ENCODE measurements at places on chromosomes 7 and 10. TPM values are rescaled to one million over a fixed set of nuclear protein-coding genes. Genes with fewer than 3 reads are reported as not detected.

DNA sequence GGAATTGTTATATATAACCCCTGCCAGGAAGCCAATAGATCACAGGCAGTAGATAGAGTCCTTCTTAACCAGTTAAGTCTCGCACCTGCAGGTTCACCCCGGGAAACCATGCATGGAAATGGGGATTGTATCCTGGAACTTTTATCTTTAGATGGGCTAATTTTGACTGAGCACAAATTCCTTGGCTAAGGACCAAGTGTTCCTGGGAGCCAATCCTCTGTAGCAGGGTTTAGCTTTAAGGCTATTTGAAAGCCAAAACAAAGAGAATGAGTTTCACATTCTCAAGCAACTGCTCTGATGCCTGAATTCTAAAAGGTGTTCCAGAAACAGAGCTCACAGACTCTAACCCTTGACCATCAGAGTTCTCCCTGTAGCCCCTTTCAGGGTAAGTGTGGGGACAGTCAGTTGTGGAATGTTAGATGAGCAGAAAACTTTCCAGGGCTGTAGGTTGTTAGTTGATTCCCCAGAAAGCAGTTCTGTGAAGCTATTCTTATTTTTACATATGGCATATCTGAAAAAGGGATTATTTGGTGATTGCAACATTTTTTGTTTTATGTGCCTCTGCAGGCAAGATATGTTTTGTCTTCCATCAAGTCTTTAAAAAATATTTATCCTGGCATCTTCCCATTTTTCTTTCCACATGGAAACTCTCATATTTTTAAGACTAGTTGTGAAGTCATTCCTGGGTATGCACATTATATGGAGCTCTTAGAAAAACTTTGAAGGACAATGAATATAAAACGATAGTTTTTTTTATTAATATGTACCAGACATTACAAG is 16.2 kb upstream of the NPVF start:
- DNase-seq: no peak

DNA sequence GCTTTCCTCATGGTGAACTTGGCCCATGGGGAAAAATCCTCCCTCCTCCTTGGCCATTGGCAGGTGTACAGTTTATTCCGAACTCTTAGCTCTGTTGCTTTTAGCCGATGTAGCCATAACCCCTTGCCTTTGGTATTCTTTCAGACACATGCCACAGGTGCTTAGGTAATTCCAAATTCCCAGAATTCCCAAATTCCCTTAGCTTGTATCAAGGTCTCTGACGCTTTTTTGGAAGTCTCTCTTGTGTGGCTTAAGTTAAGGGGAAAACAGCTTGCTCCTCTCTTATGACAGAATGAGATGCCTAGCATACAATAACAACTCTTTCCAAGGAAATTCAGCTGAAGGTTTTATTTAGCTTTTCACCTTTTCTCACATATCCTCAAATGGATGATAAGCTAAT is 68.0 kb downstream of the SUGCT start:
- no peak for DNase-seq

- peak; percentile 38 for DNase-seq
Observed at GRCh38 chr10:53601260-53601875, 828.8 kb upstream of the MBL2 start.

DNA sequence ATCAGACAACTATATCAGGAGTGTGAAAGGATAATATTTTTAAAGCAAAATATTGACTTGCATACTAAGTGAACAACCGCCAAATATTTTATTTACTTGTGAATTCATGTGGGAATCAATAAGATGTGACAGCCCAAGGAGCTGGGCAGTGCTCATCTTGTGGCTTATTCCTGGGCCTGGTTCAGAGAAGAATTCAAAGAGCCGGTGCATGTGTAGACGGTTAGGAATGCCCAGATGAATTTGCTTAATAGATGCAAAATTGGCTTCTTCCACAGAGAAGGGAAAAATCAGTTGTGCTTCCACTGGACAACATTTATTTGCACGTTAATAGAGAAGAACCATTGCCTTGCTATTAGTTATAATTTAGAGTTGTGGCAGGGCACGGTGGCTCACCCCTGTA is 4.4 kb downstream of the MYL7 start:
- DNase-seq: no peak

DNA sequence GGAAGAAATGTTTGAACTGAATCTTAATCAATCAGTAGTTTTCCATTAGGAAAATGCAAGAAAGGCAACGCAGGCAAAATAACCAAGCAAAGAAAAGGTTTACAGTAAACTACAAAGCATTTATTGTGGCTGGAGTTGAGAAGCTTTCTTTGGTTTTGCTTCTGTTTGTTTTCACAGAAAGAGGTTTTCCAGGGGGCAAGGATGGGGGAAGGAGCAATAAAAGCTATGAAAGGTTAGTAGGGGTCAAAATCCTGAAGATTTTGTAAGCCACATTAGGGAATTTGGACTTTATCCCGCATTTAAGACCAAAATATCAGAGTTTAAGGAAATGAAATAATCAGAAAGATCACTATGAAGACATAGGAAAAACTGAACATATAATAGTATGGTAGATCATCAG is 51.1 kb downstream of the NT5C2 start:
- DNase-seq: no peak

The SH2D4B gene
- not detected for polyA plus RNA-seq

The CREB5 gene
- 0.51 TPM for polyA plus RNA-seq

The ZNF503 gene
- polyA plus RNA-seq: 4.6 TPM

The ITPRID1 gene
- polyA plus RNA-seq: not detected

The WEE2 gene
- polyA plus RNA-seq: not detected

The GNG11 gene
- polyA plus RNA-seq: 3.1 TPM

All from foreskin keratinocyte (primary cell).